ENCODE measurements at places on chromosomes 2 and 18.

DNA sequence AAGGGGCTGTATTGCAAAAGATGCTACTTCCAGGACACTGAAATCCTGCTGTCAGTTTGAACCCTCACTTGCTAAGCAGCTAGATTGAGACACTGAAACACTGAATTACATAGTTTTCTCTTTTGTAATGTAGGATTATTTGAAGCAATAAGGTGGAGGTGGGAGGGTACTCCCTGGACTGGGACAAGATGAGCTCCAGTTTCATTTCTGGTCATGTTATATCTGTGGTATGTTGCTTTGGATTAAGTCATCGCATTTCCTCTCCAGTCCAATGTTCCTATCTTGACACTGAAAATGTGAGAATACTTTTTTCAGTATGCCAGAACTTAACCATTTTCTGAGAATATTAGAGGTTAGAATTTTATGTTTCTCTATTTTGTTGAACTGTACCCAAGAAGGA, 426.2 kb upstream of the MEX3C start:
- no peak for DNase-seq

- no peak for DNase-seq
Measured at GRCh38 chr2:28869494-28870145, 489 bp downstream of the TRMT61B start.

- DNase-seq: no peak
Measured at GRCh38 chr2:161045726-161046125, 114.5 kb upstream of the TANK start.

DNA sequence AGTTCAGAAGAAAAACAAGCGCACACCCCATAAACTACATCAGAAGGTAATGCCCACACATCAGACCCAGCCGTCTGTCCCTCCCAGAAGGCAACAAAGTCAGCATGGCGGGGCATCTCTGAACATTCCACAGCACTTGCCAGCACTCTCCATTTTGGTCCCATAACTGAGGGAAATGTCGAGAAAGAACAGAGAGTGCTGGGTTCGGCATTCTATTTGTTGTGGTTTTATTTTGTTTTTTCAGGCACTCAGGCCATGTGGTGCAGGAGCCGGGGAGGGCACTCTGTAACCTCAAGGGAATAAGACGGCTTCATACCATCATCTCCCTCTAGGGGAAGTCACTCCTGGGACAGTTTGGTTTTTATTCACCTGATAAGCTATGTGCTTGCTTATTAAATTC, 156.0 kb downstream of the SEPTIN10 start:
- DNase-seq: no peak

DNA sequence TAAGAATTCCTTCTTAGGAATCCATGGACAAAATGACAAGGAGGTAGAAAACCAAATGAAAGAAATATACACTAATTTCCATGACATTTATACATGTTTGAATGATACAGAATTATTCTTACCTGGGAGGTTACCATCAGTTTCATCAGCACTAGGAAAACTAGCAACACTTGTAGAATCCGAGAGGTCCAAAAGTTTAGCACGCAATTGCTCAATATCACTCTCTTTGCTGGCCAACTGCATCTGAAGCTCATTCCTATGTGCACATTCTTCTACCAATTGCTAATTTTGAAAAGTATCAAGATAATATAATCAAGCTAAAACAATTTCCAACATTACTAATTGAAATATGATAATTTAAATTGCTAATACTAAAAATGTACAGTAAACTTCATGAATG, 144.8 kb downstream of the ROCK1 start:
- no peak for DNase-seq

DNA sequence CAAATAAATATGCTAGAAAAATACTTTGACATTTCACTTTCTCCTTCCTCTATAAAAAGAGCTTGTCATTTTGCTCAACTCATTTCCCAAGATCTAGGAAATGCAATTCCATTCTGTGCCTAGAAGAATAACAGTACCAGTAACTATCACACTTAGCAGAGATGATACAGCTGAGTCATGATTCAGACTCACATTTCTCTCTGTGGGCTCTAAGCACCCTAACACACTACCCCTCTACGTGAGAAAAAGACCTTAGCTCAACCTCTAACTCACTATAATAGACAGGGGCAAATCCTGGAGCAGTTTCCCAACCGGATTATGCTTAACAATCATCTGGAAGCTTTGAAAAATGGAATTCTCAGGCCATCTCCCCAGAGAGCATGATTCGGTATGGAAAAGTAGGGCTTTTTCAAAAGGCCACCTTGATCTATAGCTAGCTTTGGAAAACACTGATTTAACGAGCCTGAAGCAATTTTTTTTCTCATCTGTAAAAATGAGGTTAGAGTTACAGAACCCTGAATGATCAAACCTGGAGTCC, 1312.3 kb upstream of the PIK3C3 start:
- DNase-seq: no peak

DNA sequence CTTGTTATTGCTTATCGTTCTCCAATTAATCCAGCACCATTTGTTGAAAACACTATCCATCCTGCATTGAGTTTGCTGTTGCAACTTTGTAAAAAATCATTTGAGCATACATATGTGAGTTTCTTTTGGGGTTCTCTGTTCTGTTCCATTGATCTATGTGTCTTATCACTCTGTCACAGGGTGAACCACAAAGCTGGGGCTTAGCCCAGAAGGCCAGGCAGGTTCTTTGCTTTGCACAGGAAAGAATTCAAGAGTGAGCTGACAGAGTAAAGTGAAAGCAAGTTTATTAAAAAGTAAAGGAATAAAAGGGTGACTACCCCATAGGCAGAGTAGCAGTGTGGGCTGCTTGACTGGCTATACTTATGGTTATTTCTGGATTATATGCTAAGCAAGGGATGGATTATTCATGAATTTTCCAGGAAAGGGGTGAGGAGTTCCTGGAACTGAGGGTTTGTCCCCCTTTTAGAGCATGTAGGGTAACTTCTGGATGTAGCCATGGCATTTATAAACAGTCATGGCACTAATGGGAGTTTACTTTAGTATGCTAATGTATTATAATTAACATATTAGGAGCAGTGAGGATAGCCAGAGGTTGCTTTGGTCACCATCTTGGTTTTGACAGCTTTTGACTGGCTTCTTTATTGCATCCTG, 46.8 kb downstream of the RNF138 start:
- no peak for DNase-seq

DNA sequence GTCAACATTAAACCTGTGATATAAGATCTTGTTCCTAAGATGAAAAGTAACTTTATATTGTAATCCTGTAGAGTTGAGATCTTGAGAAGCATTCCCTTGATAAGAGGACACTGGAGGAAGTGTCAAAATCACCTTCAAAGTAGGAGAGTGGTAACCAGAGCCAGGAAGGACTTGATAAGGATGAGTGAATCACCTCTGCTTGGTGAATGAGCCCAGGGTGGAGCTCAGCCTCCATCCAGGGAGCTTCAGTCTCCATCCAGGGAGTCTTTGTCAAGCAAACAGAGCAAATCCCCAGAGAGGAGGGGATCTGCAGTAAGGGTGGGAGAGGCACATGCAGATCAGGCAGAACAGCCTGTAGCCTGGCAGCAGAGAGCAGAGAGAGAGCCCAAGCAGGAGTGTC, 167.1 kb upstream of the SIX2 start:
- no peak for DNase-seq

DNA sequence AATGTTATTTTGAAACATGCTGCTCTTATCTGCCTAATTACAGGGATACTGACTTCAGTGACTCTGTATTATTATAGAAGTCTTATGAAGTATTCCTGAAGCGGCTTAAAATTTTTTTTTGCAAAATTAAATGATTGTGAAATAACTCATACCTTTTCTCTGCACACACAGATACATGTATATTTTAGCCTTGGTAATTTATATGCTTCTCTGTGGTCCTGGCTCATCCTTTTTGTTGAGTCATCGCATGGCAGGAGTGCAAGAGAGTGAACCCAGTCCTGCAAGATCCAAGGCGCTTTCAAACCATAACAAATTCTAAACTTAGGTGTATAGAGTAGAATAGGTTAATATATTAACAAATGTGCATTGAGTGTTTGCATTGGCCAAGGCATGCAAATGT, 8.6 kb downstream of the CCNT2 start:
- DNase-seq: no peak

GRCh38 chr2:69645921-69646320, 2.4 kb upstream of the AAK1 start:
- no peak for DNase-seq

- no peak for DNase-seq
Measured at GRCh38 chr18:64405161-64405560, 256.3 kb upstream of the LINC00305 start.

DNA sequence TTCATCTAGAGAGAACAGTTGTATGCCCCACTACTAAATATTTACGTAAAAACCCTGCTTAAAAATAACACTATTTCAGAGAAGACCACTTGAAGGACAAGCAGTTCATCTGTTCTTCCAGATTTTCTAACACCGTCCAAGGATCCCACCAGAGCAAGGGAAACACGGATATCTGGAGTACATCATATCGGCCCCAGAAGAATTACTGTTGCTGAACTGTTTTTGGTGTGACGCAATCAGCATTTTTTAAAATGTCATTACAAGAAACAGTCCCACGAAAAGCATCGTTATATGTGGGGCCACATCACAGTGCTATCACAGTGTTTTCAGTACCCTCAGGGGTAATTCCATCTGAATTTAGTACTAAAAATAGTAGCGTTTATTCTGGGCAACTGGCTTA, 134.5 kb upstream of the PKDCC start:
- no peak for DNase-seq

- no peak for DNase-seq
Measured at GRCh38 chr2:189045836-189046235, 71.7 kb downstream of the COL3A1 start.

- no peak for DNase-seq
Measured at GRCh38 chr2:100071335-100072043, 70.9 kb downstream of the AFF3 start.

DNA sequence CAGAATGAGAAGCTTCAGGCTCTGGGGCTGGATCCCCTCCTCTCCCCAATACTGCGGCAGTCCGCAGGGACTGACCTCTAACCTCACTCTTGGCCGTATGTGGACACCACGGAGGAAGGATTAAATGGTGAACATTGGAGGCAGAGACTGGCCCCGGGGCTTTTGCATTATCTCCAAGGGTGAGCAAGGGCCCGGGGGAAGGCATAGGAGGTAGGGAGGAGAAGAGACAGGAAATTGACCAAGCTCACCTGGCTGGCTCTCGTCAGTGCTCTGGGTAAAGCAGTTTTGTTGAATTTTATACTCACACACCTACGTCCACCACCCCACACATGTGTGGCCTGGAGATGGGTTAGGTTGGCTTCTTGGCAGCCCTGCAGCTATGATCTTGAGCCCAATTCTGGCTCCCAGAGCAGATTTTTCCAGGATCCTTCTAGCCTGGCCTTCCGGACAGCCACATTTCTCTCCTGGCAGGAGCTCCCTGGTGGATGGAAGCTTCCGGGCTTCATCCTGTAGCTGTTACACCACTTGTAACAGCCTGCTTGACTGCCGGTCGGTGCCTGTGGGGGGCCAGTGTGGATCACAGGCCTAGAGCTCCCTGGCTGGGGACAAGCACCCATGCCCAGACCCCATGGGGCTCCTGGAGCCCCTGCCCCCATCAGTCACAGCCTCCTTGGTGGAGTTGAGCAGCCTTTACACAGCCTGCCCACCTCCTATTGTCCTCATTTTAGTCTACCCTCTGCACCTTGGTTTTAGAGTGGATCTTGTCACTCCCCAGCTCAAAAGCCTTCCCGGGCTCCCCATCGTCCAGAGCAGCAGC, 7.6 kb downstream of the ITM2C start:
- no peak for DNase-seq

GRCh38 chr2:8966123-8966908, 37.2 kb downstream of the MBOAT2 start:
- DNase-seq: no peak

GRCh38 chr2:104787298-104788065, 66.4 kb upstream of the POU3F3 start:
- no peak for DNase-seq

All from cortex of kidney (tissue), 1 donor.